Myocyte (in vitro differentiated cells): ENCODE measurements at places on chromosomes 6 and 20.

GRCh38 chr20:62142252-62143080 lies 728 bp downstream of the PSMA7 start:
- DNase-seq = no peak

DNA sequence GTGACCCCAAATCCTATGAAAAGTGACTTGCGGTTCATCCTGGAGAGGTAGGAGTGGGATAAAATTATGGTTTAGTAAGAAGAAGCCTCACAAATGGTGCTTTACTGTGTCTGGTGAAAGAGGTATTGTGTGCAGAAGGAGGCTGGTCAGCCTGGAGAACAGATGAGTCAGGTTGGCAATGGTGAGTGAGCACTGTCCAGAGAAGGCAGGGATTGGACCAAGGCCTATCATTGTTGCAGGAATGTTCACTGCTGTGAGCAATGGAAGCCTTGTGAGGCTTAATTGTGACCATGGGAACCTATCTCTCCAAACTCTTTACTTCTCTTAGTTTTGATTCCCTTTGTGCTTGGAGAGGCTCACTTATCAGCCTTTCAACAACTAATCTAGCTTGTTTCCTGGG lies 89.0 kb upstream of the KCNK16 start:
- no peak for DNase-seq

DNA sequence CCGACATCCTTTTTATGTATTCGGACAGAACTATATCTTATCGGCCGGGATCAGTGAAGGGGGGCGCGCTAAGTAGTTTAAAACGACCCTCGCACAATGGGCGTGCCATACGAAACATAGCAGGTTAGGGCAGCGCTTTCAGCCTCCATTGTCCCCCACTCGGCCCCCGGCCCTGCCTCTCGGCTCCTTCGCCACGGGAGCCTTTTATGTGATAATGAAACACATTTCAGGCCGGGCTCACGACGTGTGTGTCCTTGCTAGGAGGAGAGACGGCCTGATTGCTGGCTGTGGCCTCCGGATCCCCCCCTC lies 5.3 kb downstream of the FOXA2 start:
- no peak for DNase-seq

DNA sequence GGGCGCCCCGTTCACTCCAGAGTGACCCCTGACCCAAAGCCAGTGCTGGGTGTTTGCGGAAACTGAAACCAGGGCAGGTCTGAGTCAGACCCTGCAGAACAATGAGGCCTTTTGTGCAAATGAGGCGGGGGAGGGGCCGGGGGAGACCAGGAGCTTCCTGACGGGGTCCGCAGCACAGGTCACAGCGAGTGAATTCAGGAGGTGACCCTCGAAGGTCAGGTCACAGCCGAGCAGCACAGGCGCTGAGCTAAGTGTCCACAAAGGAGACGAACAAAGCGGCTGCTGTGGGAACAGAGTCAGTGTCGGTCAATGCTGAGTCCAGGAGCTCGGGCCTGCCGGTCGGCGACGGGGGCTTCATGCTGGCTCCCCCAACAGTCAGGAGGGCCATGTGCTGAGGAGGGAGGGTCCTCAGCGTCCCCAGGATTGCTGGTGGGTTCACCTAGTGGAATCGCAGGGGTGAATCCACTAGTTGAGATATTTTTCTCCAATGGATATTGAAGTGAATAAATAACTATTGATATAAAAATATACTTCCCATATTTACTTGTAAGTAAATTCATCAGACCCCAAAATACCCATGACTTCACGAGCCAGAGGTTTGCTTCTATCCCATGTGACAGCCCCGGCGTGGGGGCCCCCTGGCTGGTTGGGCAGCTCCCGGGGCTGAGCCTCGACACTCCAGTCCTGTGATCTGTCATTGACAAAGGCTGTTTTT lies 188.4 kb upstream of the SULF2 start:
- no peak for DNase-seq

DNA sequence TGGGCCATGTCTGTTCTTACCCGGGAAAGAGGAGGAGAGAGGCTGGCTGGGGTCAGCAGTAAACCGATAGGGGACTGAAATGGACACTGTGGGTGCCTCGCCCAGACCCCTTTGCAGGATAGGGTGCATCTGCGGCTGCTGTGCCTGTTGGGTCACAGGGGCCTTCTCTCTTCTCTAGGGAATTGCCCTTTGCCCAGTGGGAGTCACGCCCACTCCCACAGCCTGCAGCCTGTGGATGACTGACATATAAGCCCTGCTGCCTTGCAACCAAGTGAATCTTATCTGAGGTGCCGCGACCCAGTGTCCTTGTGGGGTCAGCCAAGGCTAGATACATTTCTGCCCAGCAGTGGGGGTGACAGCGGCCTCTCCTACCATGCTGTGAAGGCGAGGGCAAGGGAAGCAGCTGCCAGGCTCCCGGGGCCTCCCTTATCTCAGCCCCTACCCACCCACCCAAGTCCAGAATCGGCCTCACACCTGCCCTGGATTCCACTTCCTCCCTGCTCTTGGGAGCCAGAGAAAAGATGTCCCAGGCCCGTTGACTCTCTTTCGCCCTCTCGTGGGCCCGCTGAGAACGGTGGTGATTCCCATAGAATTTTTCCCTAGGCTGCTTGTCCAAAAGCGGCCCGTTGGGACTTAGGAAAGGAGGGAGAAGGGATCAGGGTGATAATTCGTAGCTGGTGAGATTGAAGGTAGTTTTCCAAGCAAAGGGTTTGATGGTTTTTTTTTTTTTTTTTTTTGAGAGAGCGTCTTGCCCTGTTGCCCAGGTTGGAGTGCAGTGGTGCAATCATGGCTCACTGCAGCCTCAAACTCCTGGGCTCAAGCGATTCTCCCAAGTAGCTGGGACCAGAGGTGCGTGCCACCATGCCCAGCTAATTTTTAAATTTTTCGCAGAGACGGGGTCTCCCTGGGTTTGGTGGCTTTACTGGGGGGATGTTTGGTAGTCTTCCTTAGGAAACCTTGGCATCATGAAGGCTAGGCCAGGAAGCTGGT lies 76.4 kb upstream of the RNF24 start:
- peak; percentile 64 for DNase-seq

DNA sequence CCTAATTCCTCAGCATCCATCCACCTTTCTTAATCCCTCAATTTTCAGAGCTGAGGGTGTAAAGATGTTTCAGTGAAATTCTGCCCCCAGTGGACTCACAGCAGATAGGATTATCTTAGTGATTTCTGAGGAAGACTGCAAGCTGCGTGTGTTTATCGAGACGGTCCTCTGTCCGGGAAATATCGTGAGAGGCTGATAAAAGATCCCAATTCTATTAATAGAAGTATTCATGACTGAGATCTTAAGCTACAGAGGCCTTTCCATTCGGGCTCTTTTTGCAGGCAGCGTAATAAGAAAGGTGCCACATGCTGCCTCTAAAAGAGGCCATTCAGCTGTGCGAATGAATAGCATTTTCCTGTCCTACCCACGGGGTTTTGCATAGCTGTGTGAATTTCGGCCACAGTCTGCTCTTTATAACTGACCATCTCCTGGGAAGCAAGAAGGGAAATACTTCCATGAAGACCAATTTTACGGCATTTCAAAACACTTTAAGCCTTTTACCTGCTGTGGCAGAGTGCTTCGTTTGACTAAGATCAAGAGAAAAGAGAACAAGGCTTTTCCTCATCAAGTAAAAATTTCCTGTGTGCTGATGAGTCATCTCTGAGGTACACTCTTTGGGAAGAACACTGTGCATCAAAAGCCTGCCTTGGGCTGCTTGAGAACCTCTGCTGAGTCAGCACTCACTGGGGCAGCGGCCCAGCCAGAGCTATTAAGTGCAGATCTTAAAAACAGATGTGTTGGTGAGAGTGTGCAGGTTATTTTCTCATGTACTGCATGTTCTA lies 208.8 kb downstream of the ARHGAP18 start:
- peak; percentile 83 for DNase-seq

GRCh38 chr6:139556532-139556931 lies 182.1 kb upstream of the CITED2 start:
- DNase-seq = no peak
